Cardiac muscle cell (in vitro differentiated cells and primary cell): ENCODE measurements at places on chromosomes 6 and 20. TPM values are rescaled to one million over a fixed set of nuclear protein-coding genes. Genes with fewer than 3 reads are reported as not detected.

DNA sequence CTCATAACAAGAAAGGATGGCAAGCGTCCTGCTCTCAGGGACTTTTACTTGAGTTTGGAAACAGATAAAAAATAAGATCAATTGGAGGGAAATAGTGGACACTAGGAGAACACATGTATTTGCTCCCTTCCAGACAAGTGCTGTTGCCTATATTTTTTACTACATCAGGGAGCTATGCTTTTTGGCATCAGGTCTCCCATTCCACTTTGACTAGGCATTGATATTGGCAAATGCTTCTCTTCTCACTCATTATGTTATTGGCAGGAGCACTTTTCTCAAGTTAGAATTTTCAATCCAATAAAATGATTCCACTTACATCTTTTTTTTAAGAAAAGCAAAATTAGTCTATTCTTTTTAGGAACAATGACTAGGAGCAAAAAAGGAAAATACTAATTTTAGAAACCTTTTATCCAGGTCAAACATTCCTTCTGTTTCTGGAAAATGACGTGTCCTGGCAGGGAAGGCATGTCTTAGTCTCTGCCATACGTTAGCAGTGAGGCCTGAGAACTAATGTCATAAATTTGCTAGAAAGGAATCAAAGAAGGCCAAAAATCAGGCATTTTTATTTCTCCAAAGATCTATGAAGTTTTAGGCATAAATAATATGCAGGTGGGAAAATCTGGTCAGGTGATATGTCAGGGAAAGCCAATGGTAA, 21.4 kb downstream of the BCAS1 start:
- DNase-seq: no peak

DNA sequence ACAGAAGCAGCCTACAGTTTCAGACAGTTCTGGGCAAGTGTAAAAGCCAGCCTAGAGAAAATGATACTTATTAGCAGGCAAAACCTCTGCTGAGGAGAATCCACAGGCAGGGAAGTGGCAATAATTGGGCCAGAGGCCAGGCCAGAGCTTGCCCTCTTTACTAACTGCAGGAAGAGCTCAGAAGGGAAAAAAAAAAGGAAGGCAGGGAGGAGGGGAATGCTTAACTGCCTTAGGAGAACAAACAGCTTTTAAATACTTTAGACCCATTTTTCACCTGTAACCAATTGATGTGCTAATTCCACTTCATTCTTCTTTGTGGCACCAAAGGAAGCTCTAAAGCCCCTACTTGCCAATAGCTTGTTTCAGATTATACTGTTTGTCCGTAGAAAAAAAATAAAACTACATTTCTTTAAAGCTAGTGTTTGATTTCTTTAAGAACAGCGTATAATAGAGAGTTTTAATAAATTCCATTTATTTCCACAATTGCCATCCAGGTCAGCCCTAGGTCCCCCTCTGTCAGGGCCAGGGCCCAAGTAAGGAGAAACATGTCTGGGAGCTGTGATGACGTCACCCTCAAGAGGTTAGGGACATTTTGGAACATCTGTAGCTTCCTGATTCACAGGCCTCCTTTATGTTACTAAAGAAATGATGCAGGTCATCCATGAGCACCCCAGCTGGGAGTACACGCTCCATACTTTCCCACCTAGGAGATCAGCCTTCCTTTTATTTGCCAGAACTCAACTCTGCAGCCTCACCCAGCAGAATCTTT, 384.3 kb downstream of the CDC5L start:
- peak; percentile 43 for DNase-seq

The EPPIN gene
- total RNA-seq: not detected in 2 replicates

GRCh38 chr6:129210684-129211083, 327.7 kb downstream of the LAMA2 start:
- DNase-seq: no peak

GRCh38 chr6:28488916-28489365, 26.7 kb downstream of the GPX6 start:
- peak; percentile 32 for DNase-seq

DNA sequence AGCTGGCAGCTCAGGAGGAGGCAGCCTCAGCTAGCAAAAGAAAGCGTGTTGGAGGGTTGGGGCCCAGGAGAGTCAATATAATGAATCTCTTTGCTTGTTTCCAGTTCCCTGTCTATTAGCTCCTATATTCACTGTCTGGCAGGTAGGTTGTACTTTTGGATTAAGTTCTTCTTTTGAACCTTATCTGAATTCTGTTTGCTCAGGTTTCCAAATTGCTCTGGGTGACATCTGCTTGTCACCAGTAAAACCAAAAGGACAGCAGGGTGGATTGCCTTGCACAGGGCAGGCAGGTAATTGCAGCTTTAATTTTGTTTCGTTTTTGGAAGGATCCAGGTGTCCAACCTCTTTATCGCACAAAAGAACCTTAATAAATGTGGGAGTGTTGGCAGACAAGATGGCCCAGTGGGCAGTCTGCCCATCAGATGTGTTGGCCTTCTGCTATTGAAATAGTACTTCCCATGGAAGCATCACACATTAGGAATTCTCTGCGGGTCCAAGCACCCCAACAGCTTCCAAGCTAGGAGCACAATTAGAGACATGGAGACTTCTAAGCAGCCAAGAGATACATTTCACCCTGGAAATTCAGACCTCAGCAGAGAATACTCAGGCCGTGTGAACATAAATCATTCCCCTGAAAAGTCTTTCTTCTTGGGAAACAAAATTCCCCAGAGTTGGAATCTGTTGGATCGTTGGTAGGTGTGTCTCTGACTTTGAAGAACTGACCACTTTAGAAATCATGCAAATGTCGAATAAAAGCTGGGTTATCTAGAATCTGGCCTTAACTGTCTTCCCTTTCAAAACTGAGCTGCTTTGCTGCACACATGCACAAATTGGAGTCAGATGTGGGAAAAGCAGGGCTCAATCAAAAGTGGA, 286.9 kb upstream of the BMP2 start:
- no peak for DNase-seq

The FAM135A gene
- total RNA-seq: 11.0 and 27.1 TPM in 2 replicates

DNA sequence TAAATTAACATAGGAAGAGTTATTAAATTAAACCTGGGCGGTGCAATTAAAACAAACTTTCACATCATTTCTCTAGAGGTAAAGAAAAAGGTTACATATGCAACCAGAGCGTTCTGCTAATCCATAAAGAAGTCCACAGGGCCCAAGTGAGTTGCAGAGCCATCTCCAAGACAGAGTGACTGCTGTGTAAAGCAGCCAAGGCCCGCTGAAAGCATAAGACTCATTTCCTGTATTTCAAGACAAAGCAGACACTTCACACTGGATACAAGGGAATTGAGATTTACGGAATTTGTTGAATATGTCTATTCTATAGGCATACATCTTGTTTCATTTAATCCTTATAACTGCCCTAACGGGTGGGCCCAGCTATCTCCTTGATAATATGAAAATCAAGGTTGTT, 422.8 kb downstream of the CBLN4 start:
- DNase-seq: no peak

- DNase-seq: no peak
Measured at GRCh38 chr6:76707630-76708029, 635.2 kb upstream of the IMPG1 start.

DNA sequence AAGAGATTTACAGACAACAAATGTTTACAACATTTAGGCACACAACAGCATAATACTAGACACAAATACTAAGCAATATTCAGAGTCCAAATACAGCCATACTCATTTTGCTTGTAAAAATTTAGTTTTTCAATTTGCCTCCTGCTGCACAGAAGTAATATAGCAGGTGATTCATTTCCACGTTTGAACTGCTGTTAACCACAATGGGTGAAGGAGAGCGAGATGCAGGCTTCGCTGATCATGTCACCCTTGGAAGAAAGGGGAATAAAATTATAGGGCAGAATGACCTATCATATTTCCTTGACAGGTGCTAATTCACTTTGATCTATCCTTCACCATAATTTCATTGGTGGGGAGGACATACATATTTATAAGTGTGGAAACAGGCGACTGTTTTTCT, 643.8 kb upstream of the AGPAT4 start:
- DNase-seq: no peak

The SEMG2 gene
- not detected in 2 replicates for total RNA-seq

- DNase-seq: no peak
Measured at GRCh38 chr6:94377835-94378234, 958.5 kb upstream of the EPHA7 start.

GRCh38 chr6:43075670-43076463, at the start of gene PTK7:
Gene PTK7, plus strand, starts transcription at chr6:43076314. Its CDS starts 175 bp downstream, at chr6:43076489.
- DNase-seq: peak; percentile 80

DNA sequence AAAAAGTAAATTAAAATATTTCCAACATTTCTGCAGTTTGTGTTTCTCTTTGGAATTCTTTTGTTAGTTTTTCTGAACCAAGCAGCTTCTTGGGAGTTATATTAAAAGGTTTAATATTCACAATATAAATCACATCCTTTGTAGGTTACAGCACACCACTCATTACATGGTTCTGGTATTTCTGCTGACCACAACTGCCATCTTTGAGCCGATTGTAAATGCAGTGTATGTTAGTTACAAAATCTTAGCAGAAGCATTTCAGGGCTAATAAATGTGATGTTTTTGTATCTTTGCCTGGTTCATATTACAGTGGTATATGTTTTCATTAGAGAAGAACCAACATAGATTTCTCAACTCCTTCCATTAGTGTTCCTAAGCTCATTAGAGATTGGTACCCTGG, 19.1 kb upstream of the TSHZ2 start:
- DNase-seq: no peak

DNA sequence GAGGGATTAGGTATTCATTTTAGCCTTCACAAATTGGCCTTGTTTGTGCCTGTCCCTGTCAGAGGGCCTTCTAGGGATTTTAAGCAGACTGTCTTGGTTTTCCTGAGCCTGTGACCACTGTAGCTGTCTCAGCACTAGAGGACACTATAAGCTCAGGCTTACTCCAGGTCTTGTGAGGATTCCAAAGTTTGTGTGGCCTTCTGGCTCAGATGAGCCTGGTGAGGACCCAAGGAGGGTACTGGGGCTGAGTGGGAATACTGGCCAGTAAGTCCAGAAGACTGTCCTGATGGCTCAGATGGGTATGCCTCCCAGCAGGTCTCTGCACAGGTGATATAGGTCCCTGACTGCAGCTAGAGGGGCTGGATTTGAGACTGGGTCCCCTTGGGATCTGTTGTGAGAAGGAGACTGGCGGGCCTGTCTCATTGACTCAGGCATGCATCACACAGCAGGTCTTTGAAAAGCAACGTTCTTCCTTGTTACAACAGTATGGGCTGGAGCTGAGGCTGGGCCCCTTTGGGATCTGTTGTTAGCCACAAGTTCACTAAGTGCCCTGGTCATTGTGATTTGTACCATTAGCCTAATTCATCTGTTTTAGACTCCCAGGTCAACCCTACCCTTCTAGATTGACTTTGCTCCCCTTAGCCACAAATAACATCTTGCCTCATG, 26.3 kb upstream of the TFB1M start:
- DNase-seq: peak; percentile 69

DNA sequence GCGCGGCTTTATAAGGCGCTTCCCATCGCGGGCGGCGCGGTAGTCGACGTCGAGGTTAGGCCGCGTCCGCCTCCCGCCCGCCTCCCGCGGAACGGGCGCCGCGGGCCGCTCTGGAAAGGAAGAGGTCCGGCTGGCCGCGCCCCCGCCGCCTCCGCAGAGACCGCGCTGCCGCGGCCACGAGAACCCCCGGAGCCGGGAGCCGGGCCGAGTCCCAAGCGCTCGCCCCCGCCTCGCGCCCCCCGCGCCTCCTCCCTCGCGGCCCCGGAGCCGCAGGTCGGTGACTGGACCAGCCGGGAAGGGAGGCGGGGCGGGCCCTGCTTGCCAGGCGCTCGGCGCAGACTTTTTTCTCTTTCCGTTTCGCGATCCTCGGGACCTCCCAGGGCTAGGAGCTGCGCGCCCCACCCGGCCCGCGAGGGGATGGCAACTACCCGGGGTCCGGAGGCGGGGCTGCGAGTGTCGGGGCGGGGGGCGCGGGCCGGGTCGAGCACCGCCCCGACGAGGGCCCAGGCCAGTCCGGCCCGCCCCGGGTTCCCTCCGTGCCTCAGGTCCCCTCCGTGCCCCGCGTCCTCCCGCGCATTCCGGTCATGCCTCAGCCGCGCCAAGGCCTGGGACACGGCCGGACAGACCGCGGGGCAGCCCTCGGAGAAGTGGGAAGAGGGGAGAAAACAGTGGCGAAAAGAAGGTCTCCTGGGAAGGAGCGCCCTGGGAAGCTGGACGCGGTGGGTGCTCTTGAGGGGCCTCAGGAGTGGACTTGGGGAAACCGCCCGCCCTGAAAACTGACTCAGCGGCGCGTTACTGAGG, 417 bp upstream of the PXDC1 start:
- peak; percentile 97 for DNase-seq

GRCh38 chr6:119158057-119158848, 79.8 kb upstream of the FAM184A start:
- no peak for DNase-seq
